Activated CD8-positive, alpha-beta T cell treated with anti-CD3 and anti-CD28 coated beads for 36 hours (primary cell): ENCODE measurements at places on chromosomes 13 and 19. TPM values are rescaled to one million over a fixed set of nuclear protein-coding genes. Genes with fewer than 3 reads are reported as not detected.

DNA sequence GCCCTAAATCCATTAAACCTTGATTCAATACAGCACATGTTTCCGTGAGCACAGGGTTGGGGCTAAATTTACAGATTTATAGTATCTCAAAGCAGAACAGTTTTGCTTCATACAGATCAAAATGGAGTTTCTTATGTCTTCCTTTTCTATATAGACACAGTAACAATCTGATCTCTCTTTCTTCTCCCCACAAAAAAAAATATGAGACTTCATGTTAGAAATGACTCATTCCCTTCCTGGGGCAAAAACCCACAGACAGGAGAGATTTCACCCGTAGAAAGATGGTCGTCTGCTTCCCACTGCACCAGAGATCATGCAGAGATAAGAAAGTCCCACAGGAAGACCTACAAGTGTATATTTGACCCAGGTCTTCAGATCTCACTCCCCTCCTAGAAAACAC, 7.7 kb upstream of the ZNF611 start:
- DNase-seq = no peak
- H3K4me3 ChIP-seq = no peak overlapping the region
- H3K4me1 ChIP-seq = peaks cover 23% of the 10 kb centered on the region
- H3K27ac ChIP-seq = no peak overlapping the region
- H3K36me3 ChIP-seq = no peaks in the 10 kb centered on the region
- no peaks in the 10 kb centered on the region for H3K27me3 ChIP-seq

- H3K27ac ChIP-seq = no peak overlapping the region
- H3K4me3 ChIP-seq = no peak overlapping the region
- no peaks in the 10 kb centered on the region for H3K27me3 ChIP-seq
- no peak for DNase-seq
- no peaks in the 10 kb centered on the region for H3K4me1 ChIP-seq
Measured at GRCh38 chr13:104387510-104387909, 1321.3 kb upstream of the SLC10A2 start.

DNA sequence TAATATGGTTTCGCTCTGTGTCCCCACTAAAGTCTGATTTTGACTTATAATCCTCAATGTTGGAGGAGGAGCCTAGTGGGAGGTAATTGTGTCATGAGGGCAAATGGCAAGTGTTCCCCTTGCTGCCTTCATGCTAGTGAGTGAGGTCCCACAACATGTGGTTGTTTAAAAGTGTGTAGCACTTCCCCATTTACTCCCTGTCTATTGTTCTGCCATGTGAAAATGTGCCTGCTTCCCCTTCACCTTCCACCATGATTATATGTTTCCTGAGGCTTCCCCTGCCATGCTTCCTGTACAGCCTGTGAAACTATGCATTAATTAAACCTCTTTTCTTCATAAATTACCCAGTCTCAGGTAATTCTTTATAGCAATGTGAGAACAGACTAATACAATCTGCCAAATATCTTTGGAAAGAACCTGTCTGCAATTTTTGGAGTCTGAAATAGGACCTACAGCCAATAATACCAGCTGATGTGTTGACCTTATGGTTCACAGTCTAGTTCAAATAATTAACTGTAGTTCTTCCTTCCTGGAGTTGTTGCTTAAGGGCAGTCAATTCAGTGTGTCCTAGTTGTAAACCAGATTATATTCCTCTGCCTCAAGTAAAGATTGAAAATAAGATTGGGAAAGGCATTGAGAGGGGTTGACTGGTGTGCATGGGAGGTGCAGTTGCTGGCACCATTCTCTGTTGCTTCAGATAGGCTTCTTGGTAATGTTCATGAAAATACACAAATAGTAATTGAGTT, 1442.9 kb downstream of the SLITRK1 start:
- H3K4me1 ChIP-seq = no peaks in the 10 kb centered on the region
- H3K36me3 ChIP-seq = no peaks in the 10 kb centered on the region
- no peaks in the 10 kb centered on the region for H3K27me3 ChIP-seq
- no peak overlapping the region for H3K4me3 ChIP-seq

Gene NCCRP1
- not detected for total RNA-seq

- DNase-seq = no peak
- peaks cover 5% of the 10 kb centered on the region for H3K4me1 ChIP-seq
- no peak overlapping the region for H3K4me3 ChIP-seq
- peaks cover 5% of the 10 kb centered on the region for H3K36me3 ChIP-seq
Measured at GRCh38 chr19:4016903-4017638, 9.5 kb downstream of the PIAS4 start.

Gene LGALS14
- total RNA-seq = not detected

Gene ZNF177
- 1.6 TPM for total RNA-seq

- no peak overlapping the region for H3K4me3 ChIP-seq
- H3K36me3 ChIP-seq = no peaks in the 10 kb centered on the region
- no peak overlapping the region for H3K27ac ChIP-seq
- peaks cover 14% of the 10 kb centered on the region for H3K27me3 ChIP-seq
- H3K4me1 ChIP-seq = no peaks in the 10 kb centered on the region
Measured at GRCh38 chr19:50768277-50768676, 2.0 kb upstream of the GPR32 start.
